Stimulated activated naive CD4-positive, alpha-beta T cell (primary cell): ENCODE measurements at places on chromosomes 5 and 9.

GRCh38 chr5:146799671-146800070 lies 78.9 kb downstream of the PPP2R2B start:
- DNase-seq: no peak

DNA sequence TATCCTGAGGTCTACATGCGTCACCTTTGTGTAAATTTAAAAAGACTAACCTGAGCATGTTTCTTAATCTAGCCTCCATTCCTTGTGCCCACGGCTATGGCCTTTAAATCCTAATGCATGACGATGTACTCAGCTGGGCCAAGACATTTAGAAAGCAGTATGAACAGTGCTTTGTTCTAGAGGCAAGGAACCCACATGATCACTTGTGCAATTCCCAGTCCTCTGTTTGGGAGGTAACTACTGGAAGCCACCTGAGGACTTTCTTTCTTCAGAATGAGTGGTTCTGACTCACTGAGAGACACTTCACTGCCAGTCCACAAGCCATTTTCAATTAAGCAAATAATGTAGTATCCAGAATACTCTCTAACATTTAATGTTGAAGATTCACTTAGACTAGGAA lies 181.3 kb downstream of the RAB3C start:
- no peak for DNase-seq

GRCh38 chr5:72988769-72989168 lies 32.9 kb downstream of the FCHO2 start:
- DNase-seq: no peak

- no peak for DNase-seq
Observed at GRCh38 chr5:37247496-37247895, 1.7 kb downstream of the CPLANE1 start.

- no peak for DNase-seq
Observed at GRCh38 chr9:125538092-125538473, 168.9 kb downstream of the MAPKAP1 start.

DNA sequence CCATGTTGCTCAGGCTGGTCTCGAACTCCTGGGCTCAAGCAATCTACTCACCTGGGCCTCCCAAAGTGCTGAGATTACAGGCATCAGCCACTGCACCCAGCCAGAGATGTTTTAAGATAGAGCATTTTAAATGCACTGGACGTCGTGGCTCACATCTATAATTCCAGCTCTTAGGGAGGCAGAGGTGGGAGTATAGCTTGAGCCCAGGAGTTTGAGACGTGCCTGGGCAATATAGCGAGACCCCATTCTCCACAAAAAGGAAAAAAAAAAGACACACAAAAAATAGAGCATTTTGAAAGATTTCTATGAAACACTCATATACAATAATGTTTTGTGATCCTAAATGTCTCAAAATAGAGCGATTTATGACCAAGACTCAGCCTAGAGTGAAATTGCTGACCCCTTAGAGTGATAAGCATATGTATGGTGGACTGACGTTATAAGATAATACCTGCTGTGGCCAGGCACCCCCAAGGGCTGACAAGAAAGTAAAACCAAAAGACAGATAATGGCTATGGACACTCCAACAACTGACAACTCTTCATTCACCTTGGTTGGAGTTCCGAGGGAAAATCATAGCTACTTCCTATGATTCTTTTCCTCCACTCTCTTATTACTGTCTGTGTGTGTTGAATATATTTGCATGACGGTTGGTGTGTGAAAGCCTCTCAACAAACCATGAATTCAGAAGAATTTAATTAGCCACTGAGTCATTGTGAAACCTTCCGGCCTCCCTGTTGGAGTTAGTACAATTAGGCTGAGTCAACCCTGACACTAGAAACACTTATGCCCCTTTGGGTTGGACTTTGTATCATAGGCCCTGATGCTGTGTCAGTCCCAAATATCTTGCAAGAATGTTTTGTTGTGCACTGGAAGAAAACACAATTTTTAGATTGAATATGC lies 526.5 kb upstream of the NUDT12 start:
- no peak for DNase-seq

- no peak for DNase-seq
Observed at GRCh38 chr5:107378218-107378899, 292.4 kb downstream of the EFNA5 start.
